Endodermal cell (in vitro differentiated cells): ENCODE measurements at places on chromosomes 2 and 18.

GRCh38 chr2:235047171-235048160 is 95.6 kb downstream of the SH3BP4 start:
- no peaks in the 10 kb centered on the region for H3K27me3 ChIP-seq
- no peak overlapping the region for H3K27ac ChIP-seq
- H3K36me3 ChIP-seq: peaks cover 65% of the 10 kb centered on the region
- no peaks in the 10 kb centered on the region for H3K4me1 ChIP-seq

DNA sequence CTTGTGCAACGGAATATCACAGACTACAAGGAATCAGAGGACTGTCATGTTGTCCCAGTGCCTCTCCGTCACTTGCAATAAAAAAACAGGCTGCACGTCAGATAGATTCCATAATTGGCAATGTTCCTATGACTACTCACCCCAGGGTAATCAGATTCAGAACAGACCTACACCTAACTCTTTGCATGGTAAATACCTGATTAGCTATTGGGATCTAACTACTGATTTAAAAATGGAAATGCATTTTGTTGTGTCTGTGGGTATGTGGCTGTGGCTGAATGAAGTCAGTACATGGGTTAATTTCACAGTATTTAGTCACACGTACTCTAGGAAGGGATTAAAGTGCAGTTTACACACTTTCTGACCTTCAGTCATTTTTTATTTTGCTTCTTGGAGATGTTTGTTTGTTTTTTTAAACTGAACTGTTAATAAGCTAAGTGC is 91.7 kb downstream of the SCN3A start:
- H3K4me1 ChIP-seq: no peaks in the 10 kb centered on the region
- DNase-seq: no peak
- no peaks in the 10 kb centered on the region for H3K27me3 ChIP-seq
- no peak overlapping the region for H3K4me3 ChIP-seq

GRCh38 chr2:25050128-25050527 is 8.3 kb downstream of the EFR3B start:
- no peaks in the 10 kb centered on the region for H3K27me3 ChIP-seq
- no peak overlapping the region for H3K27ac ChIP-seq
- no peaks in the 10 kb centered on the region for H3K36me3 ChIP-seq
- H3K4me3 ChIP-seq: no peak overlapping the region

GRCh38 chr2:210072922-210073509 is 70.6 kb downstream of the RPE start:
- H3K36me3 ChIP-seq: peaks cover 3% of the 10 kb centered on the region
- no peak overlapping the region for H3K27ac ChIP-seq
- H3K4me3 ChIP-seq: no peak overlapping the region
- H3K27me3 ChIP-seq: no peaks in the 10 kb centered on the region

- DNase-seq: no peak
- no peaks in the 10 kb centered on the region for H3K36me3 ChIP-seq
- H3K4me3 ChIP-seq: no peak overlapping the region
- H3K27me3 ChIP-seq: peaks cover 9% of the 10 kb centered on the region
Observed at GRCh38 chr18:46407486-46408166, 249.4 kb downstream of the LOXHD1 start.

DNA sequence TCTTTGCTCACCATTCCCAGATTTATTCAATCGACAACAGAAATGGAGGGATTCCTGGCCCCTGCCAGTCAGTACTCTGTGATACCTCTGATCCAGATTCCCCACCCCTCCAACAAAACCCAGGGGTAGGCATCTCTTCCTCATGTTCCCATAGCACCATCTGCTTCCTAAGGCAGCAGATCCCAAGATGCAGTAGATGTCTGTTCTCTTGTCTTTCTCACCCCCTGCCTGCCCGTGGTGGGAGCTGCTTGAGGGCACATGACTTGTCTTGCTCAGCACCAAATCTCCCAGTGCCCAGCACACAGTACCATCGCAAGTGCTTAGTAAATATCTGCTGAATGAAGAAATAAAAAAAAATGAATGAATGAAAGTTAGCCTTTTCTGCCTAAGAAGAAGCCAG is 98.2 kb downstream of the ZBTB7C start:
- H3K27me3 ChIP-seq: no peaks in the 10 kb centered on the region
- H3K4me3 ChIP-seq: no peak overlapping the region
- DNase-seq: no peak
- no peaks in the 10 kb centered on the region for H3K36me3 ChIP-seq

DNA sequence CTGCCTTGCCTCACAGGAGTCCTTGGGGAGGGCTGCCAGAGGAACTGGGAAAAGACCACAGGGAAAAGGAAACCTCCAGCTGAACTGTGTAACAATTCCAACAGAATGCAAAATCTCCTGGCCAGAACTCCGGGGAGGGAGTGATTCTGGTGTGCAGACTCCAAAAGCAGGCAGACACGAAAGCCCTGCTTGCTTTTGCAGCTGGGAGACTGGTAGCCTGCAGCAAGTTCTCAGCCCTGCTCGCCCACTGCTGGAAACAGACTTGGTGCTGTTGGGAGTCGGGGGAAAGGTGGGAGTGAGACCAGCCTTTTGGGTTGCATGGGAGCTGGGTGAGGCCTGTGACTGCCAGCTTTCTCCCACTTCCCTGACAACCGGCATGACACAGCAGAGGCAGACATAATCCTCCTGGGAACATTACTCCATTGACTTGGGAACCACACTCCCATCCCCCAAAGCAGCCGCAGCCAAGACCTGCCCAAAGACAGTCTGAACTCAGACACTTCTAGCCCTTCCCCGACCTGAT is 26.0 kb upstream of the NMI start:
- H3K4me1 ChIP-seq: peaks cover 5% of the 10 kb centered on the region
- no peak overlapping the region for H3K4me3 ChIP-seq
- H3K36me3 ChIP-seq: no peaks in the 10 kb centered on the region
- H3K27ac ChIP-seq: no peak overlapping the region
- peak; percentile 68 for DNase-seq
- H3K27me3 ChIP-seq: no peaks in the 10 kb centered on the region

DNA sequence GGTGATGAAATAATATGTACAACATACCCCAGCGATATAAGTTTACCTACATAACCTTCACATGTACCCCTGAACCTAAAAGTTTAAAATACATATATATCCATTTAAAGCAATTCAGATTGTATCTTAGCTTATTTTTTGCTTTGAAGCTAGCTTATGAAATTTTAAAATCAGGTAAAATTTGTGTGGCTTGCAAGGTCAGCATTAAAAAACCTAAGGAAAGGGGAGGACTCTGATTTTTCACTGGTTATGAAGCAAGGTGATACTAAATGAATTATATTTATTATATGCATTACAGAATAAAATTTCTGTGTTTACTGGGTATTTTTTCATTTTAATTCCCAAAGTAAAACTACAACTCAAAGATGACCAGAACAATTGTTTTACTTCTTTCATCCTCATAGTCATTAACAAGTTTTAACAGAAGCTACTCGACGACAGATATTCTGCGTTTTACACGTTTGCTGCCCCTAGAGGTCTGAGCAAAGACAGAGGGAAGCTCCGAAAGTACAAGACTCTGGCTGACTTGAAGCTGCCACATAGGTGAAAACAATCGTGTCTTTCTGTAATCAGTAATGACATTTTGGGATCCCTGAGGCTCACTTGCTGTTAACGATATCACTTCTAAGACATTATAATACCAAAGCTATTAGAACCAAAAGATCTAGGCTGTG is 17.1 kb downstream of the PKP4 start:
- no peak overlapping the region for H3K4me3 ChIP-seq
- DNase-seq: peak; percentile 58
- H3K27ac ChIP-seq: no peak overlapping the region
- no peaks in the 10 kb centered on the region for H3K4me1 ChIP-seq

GRCh38 chr18:62522178-62522503 is 684 bp upstream of the ZCCHC2 start:
- H3K36me3 ChIP-seq: no peaks in the 10 kb centered on the region

DNA sequence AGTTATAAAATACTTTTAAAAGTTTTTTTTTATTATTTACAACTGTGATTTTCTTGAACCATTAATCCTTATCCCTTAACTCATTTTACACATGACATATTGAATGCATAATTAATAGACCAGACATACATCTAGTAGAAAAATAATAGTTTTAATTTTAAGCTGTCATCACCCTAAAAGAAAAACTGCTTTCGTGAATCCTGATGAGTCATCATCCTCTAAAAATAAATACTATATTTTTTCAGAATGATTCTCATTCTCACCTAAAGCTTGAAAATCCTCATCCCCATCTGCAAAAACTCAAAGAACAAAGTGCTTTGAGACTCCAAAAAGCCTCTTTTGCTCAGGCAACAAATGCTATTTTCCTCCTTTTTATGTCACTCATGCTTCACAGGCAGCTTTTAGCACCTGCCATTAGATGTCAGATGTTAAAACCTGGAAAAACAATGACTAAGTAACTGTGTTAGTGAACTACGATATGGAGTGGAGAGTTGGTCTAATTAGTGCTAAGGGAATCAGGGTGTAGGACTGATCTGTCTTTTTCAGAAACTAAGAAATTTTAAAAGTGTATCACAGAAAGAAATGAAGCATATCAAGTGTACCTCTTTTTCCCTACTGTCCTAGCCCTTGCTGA is 297.6 kb downstream of the TMX3 start:
- no peaks in the 10 kb centered on the region for H3K27me3 ChIP-seq
- no peak overlapping the region for H3K27ac ChIP-seq
- no peaks in the 10 kb centered on the region for H3K36me3 ChIP-seq
- H3K4me3 ChIP-seq: no peak overlapping the region
- no peaks in the 10 kb centered on the region for H3K4me1 ChIP-seq
- DNase-seq: no peak

GRCh38 chr2:214410128-214410775 is 602 bp upstream of the VWC2L start:
- H3K4me3 ChIP-seq: no peak overlapping the region
- H3K27ac ChIP-seq: no peak overlapping the region
- no peaks in the 10 kb centered on the region for H3K4me1 ChIP-seq

GRCh38 chr2:128487650-128488387 is 169.2 kb upstream of the HS6ST1 start:
- peaks cover 10% of the 10 kb centered on the region for H3K4me1 ChIP-seq
- no peak overlapping the region for H3K4me3 ChIP-seq
- no peaks in the 10 kb centered on the region for H3K27me3 ChIP-seq
- no peaks in the 10 kb centered on the region for H3K36me3 ChIP-seq
- DNase-seq: peak; percentile 47
- no peak overlapping the region for H3K27ac ChIP-seq

DNA sequence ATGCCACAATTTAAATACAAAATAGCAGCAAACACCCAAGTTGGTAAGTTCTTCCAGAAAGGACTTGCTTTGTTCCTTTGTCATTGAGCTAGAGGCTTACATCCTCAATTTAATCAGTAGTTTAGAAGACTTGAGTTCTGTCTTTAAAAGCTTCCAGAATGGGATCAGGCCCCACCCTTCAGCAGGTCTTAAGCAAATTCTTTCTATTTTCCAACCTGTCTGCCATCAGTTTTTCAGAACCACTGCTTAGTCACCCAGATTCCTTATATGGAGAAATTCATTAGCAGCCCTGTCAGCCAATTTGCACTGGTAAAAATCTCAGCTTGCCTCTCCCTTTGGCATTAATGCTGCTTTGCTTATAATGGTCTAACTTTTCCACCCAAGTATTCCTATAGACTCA is 263.6 kb upstream of the HNMT start:
- no peak for DNase-seq
- H3K27me3 ChIP-seq: no peaks in the 10 kb centered on the region
- no peak overlapping the region for H3K4me3 ChIP-seq
- H3K36me3 ChIP-seq: no peaks in the 10 kb centered on the region
- no peak overlapping the region for H3K27ac ChIP-seq

GRCh38 chr2:55879976-55880375 is 43.6 kb downstream of the EFEMP1 start:
- H3K36me3 ChIP-seq: no peaks in the 10 kb centered on the region
- no peak overlapping the region for H3K27ac ChIP-seq
- no peak overlapping the region for H3K4me3 ChIP-seq
- no peaks in the 10 kb centered on the region for H3K4me1 ChIP-seq

DNA sequence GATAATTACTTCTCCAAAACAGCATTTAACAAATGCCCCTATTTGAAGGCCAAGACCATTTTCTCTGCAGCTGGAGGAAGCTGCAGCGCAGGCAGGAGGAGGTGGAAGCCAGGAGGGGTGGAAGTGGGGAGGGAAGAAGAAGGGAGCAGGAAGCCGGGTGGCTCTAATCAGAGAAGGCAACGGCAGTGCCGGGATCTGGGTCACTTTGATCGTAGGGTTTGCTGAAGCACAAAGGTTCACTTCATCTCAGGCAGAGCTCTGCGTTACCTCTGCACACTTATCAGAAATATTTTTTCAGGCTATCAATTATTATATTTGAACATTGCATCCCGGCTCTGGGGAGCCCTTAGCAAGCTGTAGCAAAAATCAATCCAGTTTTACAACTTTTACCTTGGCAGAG is 315.8 kb upstream of the POU3F3 start:
- DNase-seq: no peak
- H3K36me3 ChIP-seq: no peaks in the 10 kb centered on the region
- H3K27me3 ChIP-seq: no peaks in the 10 kb centered on the region
- no peak overlapping the region for H3K4me3 ChIP-seq
- no peaks in the 10 kb centered on the region for H3K4me1 ChIP-seq

DNA sequence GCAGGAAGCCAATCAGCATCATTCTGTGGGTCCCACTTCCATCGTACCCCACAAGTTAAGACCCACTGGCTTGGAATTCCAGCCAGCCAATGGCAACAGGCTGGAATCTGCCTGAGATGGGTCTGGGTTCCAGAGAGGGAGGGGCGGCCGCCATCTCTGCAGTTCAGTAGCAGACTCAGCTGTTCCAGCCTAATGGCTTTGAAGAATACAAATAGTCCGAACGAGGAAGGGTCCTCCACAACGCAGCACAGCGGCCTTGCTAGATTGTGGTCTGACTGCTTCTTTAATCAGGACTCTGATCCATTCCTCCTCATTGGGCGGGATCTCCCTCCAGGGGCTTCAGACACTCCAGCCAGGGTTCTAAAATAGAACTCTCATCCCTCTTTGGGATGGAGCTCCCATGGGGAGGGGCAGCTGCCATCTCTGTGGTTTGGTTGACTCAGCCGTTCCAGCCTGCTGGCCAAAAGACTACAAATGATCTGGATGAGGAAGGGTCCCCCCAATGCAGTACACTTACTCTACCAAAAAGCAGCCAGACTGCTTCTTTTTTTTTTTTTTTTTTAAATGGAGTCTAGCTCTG is 42.7 kb upstream of the PAIP2B start:
- peaks cover 20% of the 10 kb centered on the region for H3K27me3 ChIP-seq
- no peak overlapping the region for H3K4me3 ChIP-seq
- no peak overlapping the region for H3K27ac ChIP-seq
- H3K4me1 ChIP-seq: no peaks in the 10 kb centered on the region
- no peaks in the 10 kb centered on the region for H3K36me3 ChIP-seq
- no peak for DNase-seq
